ENCODE measurements at places on chromosomes 4 and X.

GRCh38 chr4:930028-930551, 2.0 kb downstream of the GAK start:
- DNase-seq: no peak

- DNase-seq: no peak
Measured at GRCh38 chr4:187077744-187078401, 354.2 kb upstream of the FAT1 start.

DNA sequence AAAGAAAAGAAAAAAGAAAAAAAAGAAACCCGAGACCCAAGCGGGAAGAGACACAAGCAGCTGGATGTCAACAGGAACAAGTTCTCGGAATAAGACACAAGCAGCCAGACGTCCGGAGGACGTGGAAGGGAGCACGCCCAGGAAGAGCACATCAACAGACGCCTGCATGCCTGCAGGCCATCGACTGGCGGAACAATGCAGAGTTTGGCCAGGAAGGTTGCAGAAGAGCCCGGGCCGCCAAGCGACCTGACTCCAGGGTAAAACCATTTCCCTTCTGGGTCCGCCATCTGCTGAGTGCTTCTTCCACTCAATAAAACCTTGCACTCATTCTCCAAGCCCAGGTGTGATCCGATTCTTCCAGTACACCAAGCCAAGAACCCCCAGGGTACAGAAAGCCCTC, 95.6 kb upstream of the PRR32 start:
- DNase-seq: no peak

DNA sequence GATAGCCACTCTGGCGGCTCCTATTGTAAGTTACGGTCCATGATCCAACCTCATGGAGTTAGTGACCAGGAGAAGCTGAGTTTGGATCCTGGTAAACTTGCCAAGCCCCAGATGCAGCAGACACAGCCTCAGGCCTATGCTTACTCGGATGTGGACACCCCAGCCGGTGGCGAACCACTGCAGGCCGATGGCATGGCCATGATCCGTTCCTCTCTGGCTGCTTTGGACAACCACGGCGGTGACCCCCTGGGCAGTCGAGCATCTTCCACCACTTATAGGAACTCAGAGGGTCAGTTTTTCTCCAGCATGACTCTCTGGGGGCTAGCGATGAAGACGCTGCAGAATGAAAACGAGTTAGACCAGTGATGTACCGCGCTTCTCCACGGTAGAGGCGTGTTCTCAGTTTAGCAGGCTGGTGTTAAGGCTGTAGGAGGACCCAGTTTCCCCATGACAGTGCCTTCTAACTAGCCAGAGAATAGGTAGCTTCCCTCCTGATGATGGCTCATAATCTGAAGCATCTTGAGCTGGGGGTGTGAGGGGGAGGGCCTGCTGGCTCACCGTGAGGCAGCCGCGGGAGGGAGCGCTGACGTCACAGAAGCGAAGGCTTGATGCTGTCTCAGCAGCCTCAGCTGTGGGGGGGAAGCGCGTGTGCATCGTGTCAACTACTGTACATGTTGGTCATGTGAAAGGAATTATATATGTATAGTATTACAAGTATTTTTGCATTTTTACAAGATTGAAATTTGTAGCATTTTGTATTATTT, 31.1 kb downstream of the ZBTB49 start:
- DNase-seq: no peak

GRCh38 chr4:124111922-124112321, 600.6 kb downstream of the ANKRD50 start:
- DNase-seq: no peak

- DNase-seq: no peak
Measured at GRCh38 chr4:16278178-16278577, 51.9 kb upstream of the TAPT1 start.

DNA sequence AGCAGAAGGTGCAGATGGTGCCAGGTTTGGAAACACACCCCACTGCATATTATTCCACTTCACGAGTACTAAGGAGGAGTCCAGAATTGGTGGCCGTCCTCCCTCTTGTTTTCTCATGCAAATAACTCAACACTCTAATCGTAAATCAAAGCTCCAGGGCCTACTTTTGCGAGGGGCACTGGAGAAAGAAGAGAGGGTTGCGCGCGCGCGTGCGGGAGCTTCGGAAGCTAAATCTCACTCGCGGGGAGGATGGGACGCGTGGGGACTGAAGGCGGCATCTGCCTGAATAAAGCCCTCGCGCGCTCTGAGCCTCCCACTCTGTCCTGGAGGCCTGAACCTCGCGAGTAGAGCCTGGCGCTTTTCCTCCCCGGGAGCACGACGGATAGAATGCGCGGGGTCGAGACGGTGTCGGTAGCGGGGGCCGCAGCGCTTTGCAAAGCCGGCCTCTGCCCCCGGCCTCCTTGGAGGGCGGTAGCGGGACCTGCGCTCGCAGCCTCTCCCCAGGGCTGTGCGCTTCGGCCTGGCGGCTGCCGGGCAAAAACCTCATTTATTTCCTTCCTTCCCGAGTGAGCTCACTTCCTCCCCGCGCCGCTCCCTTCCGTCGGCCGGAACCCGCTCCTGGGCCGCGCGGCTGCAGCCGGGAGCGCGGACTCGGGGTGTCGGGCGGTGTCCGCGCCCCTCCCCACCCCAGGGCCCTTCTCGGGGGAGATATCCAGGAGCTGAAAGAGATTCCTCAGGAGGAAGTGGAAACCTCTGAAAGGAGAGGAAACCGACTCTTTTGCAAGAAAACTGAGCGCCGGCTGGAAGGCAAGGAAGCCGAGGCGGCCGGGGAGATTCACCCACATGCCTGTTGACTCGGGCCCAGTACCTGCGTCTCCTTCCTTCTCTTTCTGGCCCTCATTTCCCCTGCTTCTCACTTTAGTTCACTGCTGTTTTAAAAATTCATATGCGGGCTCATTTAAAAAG, 20.7 kb downstream of the HAND2 start:
- DNase-seq: no peak

DNA sequence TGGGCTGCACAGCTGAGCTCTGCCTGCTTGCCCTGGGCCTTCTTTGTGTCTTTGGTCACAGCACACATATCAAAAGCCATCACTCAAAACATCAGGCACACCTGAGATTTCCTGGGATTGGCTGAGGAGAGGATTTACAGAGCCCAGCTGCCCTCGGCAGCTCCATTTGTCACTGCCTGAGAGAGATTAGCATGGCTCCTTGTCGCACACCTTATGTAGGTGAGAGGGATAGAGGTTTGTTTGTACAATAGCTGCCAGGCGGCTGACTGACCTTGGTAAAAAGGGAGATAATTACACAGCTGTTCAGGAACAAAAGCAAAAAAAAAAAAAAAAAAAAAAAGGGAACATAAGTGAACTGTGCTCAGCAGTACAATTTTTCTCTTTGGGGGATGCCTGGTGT, 63.2 kb downstream of the MGST2 start:
- DNase-seq: no peak

DNA sequence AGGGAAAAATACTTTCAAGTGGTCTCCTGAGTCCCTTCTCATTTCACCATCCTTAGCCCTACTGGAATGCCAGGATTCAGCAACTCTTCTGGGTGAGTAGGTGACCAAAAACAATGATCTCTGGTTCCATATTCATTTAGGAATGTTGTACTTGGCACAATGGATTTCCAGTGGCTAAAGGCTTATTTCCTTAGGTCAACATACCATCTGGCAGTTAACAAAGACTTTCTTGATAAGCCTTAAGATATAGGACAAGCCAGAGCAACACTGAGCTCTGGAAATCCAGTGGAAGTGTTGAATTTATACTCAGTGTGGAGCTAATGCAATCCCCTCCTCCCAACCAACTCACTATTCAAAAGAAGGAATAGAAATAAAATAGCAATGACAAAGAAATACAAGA, 139.4 kb upstream of the EMCN start:
- no peak for DNase-seq

GRCh38 chr4:1050486-1051213, 39.2 kb downstream of the FGFRL1 start:
- no peak for DNase-seq

GRCh38 chr4:112485930-112486329, 30.1 kb downstream of the NEUROG2 start:
- no peak for DNase-seq

DNA sequence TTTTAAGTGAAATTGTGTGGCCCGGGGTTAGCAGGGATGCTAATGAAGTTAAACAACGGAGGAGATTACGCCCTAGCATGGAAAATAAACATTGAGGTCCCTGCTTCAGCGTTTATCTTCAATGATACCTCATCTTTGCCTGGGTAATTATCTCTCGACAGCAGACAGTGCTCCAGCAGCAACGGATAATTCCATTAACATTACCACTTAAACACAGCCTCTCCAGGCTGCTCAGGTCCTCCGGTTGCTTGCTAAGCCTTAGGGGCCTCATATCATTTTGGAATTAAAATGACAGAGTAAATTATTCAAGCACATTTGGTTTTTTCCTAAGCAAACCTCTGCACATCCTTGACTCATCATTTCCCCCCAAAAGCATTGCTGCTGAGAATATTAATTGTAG, 281.5 kb upstream of the KLF3 start:
- DNase-seq: no peak

DNA sequence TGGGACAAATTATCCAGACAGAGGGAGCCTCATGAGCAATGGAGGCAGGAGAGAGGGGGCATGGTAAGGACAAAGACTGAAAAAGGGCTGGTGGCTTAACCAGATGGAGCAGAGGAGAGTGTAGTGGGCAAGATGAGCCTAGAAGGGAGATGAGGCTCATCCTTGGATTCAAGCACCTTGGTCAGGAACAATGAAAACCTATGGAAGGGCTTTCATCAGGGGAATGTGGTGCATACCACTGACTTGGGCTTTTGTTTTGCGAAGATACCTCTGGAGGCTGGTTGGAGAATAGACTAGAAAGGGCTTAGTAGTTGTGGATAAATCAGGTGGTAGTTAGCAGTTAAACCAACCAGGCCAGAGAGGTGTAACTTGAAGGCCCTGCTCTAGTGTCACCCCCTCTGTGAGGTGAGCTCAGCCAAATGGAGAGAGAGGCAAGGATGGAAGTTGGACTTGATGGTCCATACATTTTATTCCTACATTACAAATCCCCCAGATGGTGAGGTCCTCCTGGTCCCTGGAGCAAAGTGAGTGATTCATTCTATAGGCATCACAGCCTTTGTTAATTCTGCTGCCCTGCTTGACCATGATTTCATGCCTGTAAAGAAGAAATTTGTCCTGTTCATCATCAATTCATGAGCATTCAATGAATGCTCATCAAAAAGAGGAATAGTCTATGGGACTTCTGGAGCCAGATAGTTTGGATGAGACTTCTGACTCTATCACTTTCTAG, 264.8 kb upstream of the IGFBP7 start:
- DNase-seq: no peak

- DNase-seq: no peak
Measured at GRCh38 chr4:150495550-150495949, 86.4 kb upstream of the MAB21L2 start.

DNA sequence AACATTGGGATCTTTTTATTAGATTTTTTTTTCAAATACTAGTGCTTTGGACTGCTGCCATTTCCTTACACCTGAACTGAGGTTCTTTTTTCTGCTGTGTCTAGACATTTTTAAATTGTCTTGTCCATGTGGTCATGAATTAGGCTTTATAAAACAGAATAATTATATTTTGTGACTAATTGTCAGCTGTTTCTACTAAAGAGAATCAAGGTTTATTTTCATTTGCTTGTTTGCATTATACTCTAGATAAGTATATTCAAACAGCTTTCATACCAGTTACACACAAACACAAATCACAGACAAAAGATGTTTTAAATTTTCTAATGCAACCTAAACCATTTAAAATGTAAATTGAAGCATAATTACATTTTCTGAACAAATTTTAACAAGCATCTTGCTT, 194.7 kb downstream of the GALNTL6 start:
- DNase-seq: no peak

DNA sequence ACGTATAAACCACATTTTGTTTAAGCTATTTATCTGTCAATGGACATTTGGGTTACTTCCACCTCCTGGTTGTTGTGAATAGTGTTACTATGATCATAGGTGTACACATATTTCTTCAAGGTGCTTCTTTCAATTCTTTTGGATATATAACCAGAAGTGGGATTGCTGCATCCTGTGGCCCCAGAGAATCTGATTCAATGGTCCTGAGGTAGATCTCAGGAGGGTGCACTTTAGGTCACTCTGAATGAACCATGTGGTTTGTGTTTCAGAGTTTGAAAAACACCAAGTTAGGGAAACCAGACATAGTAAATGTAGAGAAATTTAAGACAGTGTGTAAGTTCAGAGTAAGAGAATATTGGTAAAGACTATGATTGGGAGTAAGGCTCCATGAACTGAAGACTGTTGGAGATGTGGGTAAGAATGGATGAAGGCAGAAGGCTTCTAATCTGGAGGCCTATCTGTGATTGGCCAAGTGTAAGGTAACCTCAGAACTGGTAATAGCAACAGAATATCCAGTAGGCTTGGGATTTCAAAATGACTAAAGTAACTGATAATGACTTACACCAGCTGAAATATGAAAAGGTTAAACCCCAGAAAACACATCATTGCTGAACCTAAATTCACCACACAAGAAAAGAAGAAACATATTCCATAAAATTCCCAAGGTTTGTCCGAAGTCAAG, 236.9 kb downstream of the CAMK2D start:
- DNase-seq: no peak

- DNase-seq: no peak
Measured at GRCh38 chr4:75289914-75290582, 224.2 kb downstream of the RCHY1 start.

DNA sequence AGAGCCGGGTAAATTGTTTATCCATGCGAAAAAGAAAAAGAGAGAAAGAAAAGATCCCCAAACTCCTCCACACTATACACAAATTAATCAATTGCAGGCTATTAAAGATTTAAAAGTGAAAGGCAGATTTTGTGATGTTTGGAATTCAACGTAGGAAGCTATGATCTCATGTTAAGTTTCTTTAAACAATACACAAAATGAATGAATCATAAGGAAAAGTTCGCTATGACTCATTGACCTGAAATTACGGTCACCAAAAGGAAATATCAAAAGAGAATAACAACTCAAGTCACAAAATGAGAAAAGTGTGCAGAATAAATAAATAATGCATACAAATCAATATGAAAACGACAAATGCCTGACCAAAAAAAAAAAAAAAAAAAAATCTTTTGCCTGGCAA, 28.6 kb downstream of the CLNK start:
- no peak for DNase-seq

DNA sequence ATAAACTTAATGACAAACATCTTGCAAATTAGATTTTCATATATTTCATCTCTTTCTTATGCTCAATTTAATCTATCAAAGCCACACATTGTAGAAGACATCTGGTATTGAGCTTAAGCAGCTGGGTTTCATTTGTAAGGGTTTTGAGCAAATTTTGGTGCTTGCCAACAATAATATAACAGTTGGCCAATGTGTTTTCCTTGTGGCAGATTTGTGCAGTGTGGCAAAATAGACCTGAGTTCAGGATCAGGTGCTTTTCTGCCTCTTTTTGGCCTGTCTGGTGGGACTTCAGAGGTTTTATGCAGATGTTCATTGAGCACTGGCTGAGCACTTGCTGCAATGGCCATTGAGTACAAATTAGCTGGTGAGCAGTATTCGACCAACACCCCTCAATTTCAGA, 301.9 kb downstream of the BMPR1B start:
- DNase-seq: no peak

DNA sequence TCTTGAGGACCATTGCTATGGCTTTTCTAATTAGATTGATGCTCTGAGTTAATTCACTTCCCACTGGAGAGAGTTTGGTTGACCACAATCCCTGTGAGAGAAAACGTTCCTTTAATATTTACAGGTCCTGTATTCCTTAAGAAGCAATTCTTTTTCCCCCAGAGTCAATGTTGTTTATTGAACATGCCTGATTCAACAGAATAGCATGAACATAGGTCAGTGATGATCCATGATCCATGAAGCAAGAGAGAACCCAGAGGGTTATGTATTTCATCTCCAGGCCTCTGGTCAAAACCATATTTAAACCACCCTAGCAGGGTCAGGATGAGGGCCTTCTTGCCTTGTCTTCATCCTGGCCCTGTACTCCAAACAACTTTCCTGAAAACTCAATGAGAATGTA, 39.4 kb upstream of the EFHC2 start:
- no peak for DNase-seq
